ENCODE measurements at places on chromosomes 13 and 19.

- DNase-seq, result no peak
These were observed at the start of gene APOC4 for GRCh38 chr19:44942067-44942571. Gene APOC4, plus strand, starts transcription at chr19:44942237. Its CDS starts 41 bp downstream, at chr19:44942278.

GRCh38 chr19:34232566-34233481 lies 21.5 kb upstream of the GARRE1 start:
- no peak for DNase-seq

DNA sequence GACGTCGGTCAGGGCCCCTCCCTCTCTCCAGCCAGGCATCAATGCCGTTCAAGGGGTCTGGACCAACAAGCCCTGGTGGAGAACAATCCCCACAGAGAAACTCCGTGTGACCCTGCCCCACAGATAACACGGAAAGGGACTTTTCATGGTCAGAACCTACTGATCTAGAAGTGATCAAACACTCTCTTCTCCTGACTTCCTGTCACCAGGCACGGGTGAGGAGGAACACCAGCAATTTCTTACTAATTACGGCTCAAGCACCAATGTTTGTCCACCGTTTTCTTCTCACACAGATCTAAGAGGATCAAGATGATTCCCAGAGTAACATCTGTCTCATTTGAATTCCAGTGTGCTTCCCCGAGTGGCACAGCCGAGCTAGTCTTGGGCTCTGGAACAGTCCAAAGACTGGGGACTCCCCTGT lies 11.8 kb downstream of the RASA3 start:
- DNase-seq, result no peak

DNA sequence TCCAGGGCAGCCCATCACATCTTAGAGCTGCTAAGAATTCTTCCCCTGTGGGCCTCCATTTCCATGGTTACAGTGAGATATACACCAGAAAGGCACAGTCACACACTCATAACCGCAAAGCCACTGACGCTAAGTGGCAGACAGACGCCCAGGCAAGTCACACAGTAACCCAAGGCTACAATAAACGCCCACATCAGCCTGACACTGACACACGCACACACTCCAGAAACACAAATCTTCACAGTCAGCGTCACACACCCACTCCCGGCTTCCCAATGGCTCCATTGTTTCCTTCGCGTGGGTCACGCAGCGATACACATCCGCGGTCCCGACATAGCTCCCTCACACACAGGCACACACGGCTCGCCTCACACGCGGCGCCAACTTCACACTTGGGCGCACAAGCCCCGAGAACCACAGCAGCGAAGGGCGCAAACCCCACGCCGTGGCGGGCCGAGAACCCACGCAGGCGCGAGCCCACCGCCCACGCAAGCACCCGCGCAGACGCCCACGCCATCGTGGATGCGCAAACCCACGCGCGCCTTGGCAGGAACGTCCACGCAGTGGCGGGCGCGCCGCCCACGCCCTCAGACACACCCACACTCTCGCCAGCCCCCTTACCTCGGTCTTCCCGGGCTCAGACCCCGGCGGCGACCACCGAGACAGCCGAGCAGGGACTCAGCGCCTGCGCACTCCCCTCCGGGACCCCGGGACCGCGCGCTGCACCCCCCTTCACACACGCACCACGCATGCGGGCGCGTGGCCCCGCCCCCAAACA lies at the start of gene ZNF667:
ZNF667 (minus strand) TSS at position 695 of the 778 bp plus-strand sequence. CDS start 14,975 bp downstream, outside the sequence.
- no peak for DNase-seq

GRCh38 chr13:104289400-104289799 lies 1223.2 kb upstream of the SLC10A2 start:
- DNase-seq, result no peak

DNA sequence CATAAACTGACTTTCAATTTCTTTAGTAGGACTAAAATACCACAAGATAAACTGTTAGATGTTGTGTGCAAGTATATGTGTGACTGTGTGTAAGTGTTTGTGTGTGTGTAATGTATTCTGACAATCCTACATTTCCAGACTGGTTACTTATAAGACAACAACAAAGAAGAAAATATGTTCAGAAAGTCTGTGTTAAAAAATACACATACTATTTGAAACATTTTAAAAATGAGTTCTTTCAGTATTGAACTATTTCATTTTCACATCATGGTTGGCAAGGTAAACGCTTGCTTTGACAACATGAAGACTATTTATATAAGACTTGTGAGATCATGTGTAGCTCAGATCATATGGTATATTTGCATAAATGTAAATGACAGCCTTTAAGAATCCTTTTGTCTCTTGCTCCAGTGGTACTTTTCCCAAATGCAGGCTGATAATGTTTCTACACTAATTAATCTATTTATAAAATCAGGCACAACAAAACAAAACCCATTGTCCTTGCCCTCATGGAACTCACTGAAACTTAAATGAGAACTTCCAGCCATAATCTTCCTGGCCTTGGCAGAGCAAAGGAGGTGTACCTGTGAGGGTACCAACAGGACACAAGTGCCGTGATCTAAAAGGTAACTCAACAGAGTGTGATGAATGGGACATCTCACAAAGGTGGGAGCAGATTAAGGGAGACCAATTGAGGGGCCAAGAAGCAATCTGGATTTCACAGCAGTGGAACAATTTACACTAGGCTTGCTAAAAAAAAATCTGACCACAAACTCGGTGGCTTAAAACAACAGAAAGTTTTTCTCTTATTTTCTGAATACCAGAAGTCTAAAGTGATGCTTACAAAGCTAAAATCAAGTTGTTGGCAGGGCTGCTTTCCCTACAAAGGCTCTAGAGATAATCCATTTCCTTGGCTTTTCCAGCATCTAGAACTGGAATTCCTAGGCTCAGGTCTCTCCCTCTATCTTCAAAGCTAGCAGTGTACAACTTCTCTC lies 349.0 kb downstream of the TBC1D4 start:
- no peak for DNase-seq

- no peak for DNase-seq
These were observed 9.8 kb upstream of the DACT3 start for GRCh38 chr19:46670813-46671212.

GRCh38 chr19:2523630-2524311 lies 47.8 kb downstream of the GADD45B start:
- no peak for DNase-seq

DNA sequence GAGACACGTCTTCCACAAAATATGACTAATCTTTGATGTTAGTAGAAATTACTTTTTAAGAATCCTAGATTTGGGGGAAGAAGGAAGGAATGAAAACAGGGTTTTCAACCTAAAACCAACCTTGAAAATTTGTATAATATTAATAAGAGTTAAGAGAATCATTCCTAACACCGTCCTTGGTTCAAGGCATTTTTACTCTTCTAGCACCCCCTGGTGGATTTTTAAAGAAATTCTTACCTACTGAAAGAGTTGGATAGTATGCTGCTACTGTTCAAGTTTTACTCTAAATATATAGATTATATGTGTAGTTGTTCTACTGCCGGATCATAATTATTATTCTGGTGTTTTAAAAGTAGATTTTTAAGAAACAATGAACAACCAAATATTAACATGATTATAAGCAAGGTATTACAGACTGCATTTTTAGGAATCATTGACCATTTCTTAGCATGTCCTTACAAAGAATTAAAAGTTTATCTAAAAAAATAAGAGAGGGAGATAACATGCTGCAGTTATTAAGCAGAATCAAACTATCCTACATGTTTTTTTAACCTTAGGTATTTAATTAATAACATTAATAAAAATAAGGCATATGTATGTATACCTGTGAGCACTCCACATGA lies 7.4 kb upstream of the SLITRK6 start:
- DNase-seq, result no peak

DNA sequence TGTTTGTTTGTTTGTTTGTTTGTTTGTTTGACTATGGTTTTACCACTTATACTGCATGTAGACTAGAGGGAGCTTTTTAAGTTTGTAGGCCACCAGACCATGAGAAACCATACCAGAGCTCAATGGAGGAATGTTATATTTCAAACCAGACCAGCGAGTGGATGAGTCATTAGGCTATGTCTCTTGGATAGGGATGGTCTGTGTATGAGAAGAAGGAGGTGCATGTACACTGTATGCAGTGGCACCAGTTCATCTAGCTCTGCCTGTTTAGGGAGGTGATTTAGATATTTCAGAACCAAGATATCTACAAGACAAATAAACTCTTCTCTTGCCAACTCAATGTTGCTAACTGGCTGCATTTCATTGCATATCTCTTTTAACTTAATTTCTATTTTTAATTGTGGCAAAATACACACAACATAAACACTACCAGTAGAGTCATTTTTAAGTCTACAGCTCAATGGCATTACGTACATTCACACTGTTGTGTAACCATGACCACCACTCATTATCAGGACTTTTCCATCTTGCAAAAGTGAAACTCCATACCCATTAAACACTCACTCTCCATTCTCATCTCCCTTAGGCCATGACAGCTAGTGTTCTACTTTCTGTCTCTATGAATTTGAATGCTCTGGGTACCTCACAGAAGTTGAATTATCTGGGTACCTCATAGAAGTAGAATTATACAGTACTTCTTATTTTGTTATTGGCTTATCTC lies 29.2 kb downstream of the SYDE1 start:
- no peak for DNase-seq
